ENCODE measurements at places on chromosomes 16 and 17.

- DNase-seq: no peak
Observed at GRCh38 chr16:78461496-78462287, 362.2 kb downstream of the WWOX start.

GRCh38 chr16:70597135-70597835, 49.1 kb upstream of the IL34 start:
- DNase-seq: no peak

- no peak for DNase-seq
Observed at GRCh38 chr17:37699285-37699973, 45.4 kb downstream of the HNF1B start.

DNA sequence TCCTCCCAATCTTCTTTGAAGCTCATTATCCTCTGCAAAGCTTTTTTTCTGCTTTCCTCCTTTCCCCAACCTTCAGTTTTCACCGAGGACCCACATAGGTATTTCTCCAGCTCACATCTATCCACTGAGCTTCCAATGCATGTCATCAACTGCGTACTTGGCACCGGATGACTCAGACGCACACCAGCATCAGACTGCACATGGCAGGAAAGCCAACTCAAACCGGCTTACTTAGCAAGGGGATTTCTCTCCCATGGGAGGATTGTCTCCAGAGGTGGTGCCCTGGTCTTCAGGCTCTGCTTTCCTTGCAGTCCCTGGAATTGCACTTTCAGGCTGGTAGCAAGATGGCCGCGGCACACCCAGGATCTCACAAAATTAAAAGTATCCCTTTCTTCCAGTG, 1.7 kb upstream of the AKTIP start:
- DNase-seq: no peak

DNA sequence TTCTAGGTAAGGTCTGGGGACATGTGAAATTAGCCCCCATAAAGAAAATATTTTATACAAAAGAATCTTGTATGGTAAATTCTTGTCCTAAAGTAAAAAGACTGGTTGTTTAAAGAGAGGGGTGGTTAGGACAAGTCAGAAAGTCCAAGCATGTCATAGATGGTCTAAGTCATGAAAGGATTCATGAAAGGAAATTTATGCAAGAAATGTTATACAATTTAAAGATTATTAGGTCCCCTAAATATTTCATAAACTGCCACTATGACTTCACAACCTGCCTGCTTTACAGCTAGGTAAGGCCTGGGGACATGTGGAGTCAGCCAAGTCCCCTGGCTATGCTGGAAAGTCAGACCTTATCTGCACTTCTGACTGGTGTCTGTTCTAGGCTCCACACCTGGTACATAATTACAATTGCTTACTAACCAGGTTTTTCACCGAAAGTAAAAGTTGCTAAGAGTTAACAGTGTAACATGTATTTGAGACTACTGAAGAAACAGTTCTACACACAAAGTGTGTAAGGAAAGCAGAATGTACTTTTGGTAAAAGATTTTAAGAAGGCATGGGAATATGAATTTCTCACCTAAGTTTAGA, 17.0 kb downstream of the N4BP1 start:
- DNase-seq: no peak

DNA sequence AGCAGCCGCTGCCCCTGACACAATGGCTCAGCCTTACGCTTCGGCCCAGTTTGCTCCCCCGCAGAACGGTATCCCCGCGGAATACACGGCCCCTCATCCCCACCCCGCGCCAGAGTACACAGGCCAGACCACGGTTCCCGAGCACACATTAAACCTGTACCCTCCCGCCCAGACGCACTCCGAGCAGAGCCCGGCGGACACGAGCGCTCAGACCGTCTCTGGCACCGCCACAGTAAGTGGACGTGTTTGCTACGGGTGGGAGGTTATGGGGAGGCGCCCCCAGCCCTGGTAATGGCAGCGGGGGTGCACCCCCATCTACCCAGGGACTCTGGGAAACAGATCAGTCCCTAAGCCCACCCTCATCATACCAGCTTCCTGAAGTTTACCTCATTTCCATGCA, 185.5 kb downstream of the RBFOX1 start:
- no peak for DNase-seq

- no peak for DNase-seq
Observed at GRCh38 chr17:9241774-9242496, 220.6 kb downstream of the NTN1 start.

- no peak for DNase-seq
Observed at GRCh38 chr17:76281573-76282371, 16.6 kb downstream of the UBALD2 start.

GRCh38 chr17:5419356-5419958, at the start of gene NUP88:
NUP88 (minus strand) TSS chr17:5419662; CDS start chr17:5419650, 12 bp downstream.
- peak; percentile 97 for DNase-seq
